ENCODE measurements at places on chromosomes 16 and 17. TPM values are rescaled to one million over a fixed set of nuclear protein-coding genes. Genes with fewer than 3 reads are reported as not detected.

DNA sequence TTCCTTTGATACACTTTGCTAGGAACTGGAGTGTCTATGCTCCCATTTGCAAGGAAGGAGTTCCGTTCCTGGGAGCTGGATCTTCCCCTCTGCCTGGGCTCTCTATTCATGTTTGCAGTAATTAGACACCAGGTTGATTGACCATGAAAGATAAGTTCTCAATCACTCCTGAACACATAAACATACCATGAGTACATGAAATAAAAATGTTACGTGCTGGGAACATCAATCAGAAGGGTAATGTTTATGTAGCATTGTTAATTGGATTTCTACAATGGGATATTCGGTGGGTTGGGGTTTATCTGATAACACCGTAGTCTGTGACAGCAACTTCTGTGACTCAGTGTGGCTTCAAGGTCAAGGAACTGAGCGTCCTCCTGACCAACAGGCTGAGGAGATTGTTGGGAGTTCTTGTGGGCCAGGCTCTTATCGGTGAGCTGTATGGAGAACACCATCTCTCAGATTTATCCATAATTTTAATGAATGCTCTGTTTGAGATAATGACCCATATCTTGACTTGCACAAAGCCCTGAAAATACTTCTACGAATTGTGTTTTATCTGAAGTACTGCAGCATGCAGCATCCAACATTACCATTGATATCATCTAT lies 136.4 kb downstream of the NPIPB5 start:
- H3K4me1 ChIP-seq: no peaks in the 10 kb centered on the region
- H3K4me3 ChIP-seq: no peak overlapping the region
- no peaks in the 10 kb centered on the region for H3K27me3 ChIP-seq
- no peak overlapping the region for H3K27ac ChIP-seq
- no peaks in the 10 kb centered on the region for H3K36me3 ChIP-seq

DNA sequence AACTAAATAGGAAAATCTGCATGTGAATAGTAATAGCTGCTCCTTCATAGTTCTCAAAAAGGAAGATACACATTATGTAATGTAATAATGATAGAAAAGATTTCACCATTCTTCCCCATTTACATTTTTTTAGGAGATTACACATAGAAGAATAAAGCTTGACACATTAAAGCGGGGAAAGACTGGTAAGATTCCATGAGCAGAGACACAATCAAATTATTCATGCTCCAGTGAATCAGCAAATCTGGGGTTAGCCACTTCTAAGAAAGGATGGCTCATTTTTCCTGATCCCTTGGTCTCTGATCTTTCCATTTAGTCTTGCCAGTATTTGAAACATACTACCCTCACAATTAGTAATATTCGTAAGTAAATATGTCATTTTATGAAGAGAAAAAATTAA lies 81.9 kb downstream of the CA4 start:
- no peaks in the 10 kb centered on the region for H3K27me3 ChIP-seq
- no peak overlapping the region for H3K4me3 ChIP-seq
- H3K36me3 ChIP-seq: peaks cover 15% of the 10 kb centered on the region
- no peaks in the 10 kb centered on the region for H3K4me1 ChIP-seq

- H3K4me3 ChIP-seq: no peak overlapping the region
- no peak overlapping the region for H3K27ac ChIP-seq
- no peaks in the 10 kb centered on the region for H3K4me1 ChIP-seq
- no peaks in the 10 kb centered on the region for H3K27me3 ChIP-seq
- H3K36me3 ChIP-seq: peaks cover 23% of the 10 kb centered on the region
These were observed 30.1 kb downstream of the CRLF3 start for GRCh38 chr17:30794372-30794771.

TANC2 gene
- 5.7 TPM for polyA plus RNA-seq

CASKIN1 gene
- 1.2 TPM for polyA plus RNA-seq

All from H1 (cell line).